Activated CD4-positive, alpha-beta T cell treated with anti-CD3 and anti-CD28 coated beads for 36 hours (primary cell): ENCODE measurements at places on chromosomes 4 and X.

DNA sequence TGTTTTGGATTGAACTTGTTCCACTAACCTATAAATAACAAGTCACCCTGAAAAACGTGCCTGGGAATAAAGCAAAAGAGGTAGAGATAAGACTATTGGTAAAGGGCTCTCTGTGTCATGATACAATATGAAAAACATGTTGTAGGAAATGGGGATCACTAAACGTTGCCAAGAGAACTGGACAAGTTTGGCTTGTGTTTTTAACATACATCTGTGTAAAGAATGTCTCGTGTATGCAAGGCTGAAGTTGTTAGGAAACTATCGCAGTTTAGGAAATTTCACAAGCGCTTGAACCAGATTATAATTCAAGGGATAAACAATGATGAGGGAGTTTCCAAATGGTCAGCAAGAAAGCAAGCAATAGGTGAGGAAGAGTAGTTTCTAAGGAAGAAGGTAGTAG lies 655.8 kb downstream of the PCDH7 start:
- no peak for DNase-seq

GRCh38 chr4:79625361-79625760 lies 217.3 kb upstream of the GK2 start:
- no peak for DNase-seq

DNA sequence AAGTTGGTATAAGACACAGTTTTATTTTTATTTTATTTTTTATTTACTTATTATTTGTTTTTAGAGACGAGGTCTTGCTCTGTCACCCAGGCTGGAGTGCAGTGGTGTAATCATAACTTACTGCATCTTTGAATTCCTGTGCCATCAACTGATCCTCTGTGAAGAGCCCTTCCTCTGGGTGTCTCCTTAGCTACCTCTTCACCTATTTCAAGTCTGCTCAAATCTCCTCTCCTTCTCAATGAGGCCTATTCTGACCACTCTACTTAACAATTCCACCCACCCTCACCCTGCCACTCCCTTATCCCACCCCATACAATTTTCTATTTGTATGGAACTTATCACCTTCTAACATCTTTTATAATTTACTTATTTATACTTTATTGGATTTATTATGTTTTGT lies 183.4 kb downstream of the PPP3CA start:
- DNase-seq = no peak

- no peak for DNase-seq
These were observed 2.8 kb downstream of the PNMA5 start for GRCh38 chrX:152991123-152991522.

- no peak for DNase-seq
These were observed 57.5 kb upstream of the EGFL6 start for GRCh38 chrX:13511944-13512330.

DNA sequence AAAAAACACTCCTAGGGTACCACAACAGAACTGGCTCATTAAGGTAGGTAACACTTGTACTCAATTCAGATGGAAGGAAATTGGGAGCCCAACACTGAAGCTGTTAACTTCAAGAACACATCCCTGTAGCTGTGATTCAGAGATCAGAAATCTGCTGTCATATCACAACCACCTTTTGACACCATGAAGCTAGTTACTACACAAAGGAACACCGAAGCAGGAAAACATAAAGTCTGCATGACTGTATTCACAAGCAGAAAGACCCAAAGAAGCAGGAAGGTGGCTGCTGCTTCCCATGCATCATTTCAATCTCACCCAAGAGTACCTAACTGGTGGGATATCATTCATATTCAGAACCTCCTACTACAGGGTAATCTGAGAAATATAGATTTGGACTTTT lies 7.7 kb downstream of the SMIM10L2A start:
- no peak for DNase-seq
